Activated T-helper 1 cell treated with Interleukin-2 at 50 U/mL for 16 hours (primary cell): ENCODE measurements at places on chromosomes 1 and 21.

DNA sequence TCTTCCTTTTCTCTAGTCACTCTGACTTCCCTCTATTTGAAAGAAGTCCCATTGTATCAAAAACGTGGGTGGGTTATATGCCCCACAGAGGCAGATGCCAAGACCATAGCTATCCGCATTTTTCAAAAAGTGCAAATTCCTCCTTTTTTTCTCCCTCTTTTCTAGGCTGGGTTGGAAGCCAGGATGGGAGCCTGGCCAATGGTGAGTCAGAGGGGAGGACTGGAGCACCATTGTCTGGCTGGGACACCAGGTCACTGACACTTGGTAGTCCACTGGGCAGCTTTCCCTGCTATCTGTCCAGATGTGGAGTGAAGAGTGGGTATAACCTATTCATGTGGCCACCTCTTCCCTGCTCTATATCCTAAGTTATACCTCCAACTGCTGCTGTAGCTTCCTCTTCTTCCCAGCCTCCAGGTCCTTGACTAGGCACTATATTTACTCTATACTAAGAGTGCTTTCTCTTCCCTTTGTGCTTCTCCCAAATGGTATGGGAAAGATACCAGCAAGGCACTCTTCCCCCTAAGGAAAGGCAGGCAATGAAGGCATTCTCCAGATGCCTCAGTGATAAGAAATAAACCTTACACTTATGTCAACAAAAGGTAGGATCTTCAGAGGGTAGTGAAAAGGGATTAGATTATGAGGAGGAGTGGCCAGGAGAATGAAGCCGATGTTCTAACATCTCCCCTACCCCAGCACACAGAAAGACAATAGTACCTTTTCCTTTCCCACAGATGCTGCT, 12.9 kb downstream of the PI4KB start:
- DNase-seq, result no peak

DNA sequence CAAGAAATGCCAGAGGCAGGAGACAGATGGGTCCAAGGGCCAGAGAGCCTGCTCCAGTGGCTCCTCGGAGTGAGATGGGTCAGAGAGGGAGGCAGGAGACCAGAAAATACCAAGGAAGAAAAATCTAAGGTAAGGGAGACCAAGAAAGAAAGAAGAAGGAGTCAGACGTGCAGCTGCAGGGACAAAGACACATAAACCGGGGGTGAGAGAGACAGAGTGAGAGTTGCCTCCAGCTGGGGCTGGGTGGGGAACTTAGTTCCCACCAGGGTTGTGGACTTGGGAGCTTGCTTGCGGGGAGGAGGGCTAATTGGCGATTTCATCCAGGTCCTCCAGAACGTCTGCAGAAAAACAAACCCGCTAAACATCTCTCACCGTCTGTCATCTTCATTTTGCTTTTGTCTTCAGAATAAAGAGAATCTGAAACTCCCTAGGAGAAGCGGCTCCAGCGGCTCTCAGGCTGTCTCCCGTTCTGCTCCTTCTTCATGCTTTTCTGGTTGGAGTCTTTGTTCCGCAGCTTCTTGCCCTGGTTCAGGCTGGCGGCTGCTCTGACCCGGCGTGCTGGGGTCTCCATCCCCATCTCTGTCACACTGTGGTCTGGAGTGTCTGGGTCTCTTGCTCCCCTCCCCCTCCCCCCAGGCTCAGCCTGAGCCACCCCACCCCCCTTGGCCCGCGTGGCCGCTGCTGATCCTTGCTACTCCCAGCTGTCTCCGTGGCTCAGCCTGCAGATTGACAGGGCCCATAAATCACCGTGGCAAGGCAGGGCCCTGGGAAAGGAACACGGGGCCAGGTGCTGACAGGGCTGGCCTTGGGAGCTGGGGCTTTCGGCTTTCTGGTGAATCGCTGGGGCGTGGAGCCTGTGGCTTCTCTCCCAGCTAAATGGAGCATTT, 66.6 kb downstream of the UBIAD1 start:
- DNase-seq, result no peak

DNA sequence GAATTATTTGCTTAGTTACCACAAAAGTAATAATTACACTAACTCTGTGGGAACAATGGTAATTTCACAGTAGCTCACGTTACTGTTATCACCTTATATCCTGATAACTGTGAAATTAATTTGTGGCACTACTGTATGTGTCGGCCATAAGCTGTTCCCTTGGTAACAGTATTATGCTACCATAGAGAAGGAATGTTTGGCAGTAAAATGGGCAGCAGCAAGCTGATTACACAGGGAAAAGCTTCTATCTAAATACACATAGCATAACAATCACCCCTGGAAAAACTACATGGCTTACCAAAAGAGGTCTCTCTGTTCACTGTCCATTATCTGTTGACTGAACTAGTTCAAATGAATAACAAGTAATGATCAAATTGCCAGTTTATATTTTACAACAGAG, 124.1 kb downstream of the DPYD start:
- DNase-seq, result no peak

DNA sequence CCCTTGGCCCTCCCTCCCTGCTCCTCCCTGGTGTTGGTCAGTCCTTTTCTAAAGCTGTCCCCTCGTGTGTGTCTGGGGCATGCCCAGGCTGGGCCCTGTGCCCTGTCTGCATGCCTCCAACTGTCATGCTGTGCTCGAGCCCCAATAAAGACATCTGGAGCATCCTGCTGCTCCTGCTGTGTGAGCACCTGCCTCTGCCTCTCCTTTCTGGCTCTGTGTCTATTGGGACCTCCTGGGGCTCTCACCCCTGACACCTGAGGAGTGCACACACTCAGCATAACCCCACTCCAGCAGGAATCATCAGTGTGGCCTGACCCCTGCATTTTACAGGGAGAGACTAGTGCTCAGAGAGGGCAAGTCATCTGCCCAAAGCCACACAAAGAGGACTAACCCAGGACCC, 23.7 kb downstream of the KCNC4 start:
- DNase-seq, result no peak

DNA sequence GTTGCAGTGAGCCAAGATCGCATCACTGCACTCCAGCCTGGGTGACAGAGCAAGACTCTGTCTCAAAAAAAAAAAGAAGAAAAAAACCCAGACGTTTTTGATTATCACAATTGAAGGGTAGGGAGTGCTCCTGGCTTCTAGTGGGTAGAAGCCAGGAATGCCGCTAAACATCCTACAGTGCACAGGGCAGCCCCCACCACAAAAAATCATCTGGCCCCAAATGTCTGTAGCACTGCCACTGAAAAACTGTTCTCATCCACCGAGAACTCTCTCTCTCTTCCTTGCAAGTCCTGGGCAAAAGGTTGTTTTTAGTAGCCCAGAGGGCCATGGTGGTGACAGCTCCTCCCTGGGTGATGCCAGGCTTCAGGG, 35.6 kb upstream of the GPR157 start:
- no peak for DNase-seq

DNA sequence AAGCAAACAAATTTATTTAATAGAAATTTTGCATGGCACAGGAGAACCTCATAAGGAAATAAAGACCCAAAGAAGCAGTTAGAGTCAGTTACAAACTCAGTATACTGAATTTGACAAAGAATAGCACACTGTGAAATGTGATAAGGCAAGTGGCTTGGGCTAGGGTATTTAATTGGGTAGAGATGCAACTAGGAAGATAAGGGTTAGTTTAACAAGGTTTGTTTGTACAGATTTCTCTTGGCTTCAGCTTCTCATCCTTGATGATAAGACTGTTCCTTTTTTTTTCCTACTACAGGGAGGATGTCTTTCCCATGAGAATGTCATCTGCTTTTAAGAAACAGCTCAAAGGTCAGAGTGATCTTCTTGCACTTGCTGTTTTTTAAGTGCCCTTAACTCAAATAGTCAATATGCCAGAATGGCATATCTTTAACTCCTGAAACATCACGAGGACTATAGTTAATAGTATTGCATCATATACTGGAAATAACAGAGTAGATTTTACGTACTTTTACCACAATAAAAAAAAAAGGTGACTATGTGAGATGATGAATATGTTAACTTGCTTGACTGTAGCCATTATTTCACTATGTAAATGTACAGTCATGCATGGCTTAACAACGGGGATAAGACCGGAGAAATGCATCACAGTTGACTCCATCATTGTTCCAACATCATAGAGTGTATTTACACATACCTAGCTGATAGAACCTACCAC, 9.2 kb upstream of the TRAF3IP3 start:
- no peak for DNase-seq

DNA sequence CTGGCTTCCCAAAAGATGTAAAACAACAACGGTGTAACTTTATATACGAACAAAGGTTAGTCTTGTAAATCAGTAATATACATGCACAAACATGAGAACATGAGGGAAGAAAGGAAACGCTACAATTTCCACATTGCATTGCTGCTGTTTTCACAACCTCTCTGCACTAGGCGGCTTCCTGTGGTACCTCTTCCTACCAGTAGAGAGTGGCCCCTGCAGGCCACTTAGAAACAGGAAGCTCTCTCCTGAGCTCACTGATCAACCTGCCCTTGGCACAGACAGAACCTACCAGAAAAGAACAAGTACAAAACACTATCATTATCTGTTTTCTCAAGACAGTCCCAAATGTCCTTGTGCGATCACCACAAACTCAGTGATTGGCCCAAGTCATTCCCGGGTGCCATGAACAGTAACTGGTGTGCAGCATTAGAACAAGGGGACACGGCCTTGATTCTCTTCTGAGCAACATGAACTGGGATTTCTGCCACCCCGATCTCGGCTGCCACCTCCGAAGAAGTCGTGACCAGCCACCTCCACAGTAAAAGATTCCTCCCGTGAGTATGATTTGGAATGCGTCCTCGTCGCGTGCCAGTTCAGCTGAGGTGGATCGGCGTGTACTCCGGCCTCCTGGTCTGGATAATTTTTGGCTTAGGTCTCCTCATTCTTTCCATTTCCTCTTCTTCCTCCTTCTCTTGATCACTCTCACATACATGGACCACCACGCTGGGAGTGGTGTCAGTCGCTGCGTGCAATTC, 5.7 kb upstream of the KCNE1 start:
- DNase-seq, result no peak

DNA sequence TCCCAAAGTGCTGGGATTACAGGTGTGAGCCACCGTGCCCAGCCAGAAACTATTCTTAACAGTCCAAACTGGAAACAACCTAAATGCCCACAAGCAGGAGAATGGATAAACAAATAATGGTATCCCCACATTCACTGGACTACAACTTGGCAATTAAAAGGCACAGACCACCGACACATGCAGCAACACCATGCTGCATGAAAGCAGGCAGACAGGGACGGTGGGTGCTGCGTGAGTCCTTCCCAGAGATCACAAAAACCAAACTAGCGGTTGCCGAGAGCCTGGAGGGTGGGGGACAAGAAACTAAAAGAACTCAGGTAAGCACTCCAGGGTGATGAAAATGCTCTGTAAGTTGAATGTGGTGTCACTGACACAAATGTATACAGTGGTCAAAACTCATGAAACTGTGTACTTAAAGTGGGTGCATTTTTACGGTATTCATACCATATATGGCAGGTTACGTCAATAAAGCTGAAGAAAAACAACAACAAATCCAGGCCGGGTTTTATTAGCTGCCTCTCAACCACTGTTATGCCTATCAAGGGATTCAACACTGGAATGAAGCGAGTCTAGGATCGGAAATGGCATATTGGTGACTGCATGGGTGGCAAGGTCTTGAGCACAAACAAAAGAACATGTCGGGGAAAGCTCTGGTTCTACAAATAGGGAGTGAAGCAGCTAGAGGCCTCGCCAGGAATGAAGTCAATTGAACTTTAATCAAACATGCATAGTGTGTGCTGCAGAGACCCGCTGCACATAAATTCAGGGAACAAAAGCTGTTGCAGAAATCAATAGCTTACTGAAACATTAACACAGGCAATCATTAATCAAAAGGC, 52.4 kb downstream of the SLC45A1 start:
- no peak for DNase-seq

GRCh38 chr1:215793180-215793579, 226.1 kb downstream of the KCTD3 start:
- no peak for DNase-seq

- no peak for DNase-seq
Measured at GRCh38 chr1:88324899-88325298, 359.2 kb upstream of the PKN2 start.

DNA sequence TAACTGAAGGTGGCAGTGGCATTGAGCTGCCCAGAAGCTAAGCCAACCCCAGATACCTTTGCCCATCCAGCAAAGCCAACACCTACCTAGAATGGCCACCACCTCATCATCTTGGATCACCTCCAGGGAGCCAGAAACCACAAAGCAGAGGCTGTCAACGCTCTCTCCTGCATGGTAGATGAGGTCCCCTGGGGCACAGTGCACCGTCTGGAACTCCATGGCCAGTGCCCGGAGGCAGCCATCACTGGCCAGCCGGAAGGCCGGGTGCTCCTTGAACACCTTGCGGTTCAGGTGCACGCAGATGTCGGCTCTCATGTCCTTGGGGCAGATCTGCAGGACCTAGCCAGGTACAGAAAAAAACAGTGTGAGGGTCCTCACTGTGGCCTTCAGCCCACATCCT, 336.5 kb downstream of the KCNH1 start:
- DNase-seq, result no peak

- DNase-seq, result no peak
Measured at GRCh38 chr1:3510136-3510955, 55.9 kb downstream of the ARHGEF16 start.

DNA sequence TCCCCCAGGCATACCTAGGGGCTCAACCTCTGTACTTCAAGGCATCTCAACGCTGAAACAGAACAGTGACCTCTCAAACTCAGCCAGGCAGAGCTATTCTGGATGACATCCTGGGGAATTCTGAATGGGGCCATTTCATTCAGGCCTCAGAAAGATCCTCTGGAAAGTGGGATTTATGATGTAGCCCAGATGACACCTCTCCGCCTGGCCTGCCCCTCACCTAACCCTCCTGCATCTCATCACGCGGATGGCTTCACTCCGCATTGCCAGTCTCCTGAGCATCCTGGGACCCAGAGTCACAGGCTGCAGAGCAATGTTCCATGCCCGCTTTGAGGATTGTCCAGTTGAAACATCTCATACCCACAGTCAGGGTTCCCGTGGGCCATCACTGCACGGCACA, 1.2 kb downstream of the SPATA46 start:
- DNase-seq, result no peak

DNA sequence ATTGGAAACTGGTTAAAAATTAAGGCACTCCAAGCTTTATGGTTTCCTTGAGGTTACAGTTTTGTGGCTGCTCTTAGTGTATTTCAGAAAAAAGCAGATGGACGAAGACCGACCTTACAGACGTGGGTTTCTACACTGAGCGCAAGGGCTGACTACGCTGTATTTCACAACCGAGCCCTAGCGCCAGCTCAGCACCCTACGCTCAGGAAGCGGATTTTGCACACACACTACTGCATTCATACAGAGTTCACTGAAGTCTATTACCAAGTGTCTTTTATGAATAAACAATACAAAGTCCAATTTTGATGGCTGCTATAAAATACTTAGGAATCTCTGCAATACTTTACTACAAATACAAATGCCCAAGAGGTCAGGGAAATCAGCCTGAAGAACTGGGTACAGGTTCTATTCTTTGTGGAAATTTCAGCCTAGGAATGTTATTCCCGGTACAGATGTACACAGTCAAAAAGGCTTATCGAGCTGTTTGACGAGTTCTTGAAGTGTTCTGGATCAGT, 23.8 kb downstream of the PTTG1IP start:
- DNase-seq, result no peak
